ENCODE measurements at places on chromosomes 12 and 14.

GRCh38 chr12:122265886-122266229, 436 bp downstream of the VPS33A start:
- no peak for DNase-seq

- DNase-seq: no peak
Observed at GRCh38 chr14:83006121-83006670, 1472.5 kb upstream of the SEL1L start.

DNA sequence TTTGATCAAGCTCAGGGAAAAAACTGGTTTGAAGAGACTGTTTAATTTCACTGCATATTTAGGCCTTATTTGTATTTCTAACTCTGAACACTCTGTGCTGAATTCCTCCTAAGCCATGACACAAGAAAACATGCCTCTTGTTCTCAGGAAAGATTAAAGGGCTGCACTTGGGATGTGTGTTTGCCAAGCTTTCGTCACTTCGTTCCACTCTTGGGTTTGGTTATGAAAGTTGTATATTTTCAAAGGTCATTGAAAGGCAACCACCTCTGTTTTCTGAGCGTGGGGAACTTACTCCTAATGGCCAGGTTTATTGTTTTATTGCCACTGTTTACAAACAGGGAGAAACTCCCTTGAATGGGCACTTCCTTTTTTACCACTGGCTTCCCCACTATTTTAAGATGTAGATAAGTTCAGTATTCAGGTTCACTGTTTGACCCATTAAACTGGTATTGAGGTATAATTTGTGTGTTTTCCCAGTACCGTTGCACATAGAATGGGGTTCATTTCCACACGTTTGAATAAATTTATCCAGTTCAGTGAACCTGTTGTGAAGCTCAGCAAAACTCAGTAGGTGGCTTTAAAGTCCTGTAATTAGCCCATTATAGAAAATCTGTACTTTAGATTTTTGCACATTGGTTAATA, 65.3 kb downstream of the NKX2-1 start:
- no peak for DNase-seq

DNA sequence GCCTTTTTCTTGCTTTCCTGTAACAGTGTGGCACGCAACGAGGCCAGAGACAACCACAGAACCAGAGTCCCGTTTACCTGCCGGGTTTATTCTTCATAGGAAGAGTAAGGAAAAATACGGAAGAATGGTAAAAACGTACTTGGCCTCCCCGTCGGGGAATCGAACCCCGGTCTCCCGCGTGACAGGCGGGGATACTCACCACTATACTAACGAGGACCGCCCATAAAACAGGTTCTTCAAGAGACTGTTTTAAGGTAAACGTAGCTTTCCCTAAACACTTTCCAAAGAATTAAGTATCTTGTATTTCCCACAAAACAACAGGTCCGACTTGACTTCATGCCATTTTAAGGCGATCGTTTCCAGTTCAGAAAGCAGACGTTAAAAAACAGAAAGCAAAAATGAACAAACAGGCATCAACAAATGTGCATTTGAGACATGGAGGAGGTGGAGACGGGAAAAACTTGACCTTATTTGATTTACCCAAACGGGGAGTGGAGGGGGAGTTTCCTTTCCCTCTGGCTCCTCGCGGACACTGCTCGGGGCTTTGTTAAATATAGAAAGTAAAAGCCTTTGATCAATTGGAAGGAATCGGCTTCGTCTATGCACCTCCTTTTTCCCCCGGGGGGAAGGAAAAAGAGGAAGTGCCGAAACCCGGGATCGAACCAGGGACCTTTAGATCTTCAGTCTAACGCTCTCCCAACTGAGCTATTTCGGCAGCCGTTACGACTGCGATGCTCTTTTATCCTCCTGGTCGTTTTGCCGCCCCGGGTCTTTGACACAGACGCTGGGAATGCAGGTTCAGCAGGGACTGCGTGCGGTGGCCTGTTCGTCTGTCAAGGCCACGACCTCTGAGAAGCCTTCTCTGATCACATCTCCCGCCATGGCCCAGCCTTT, 13.0 kb upstream of the UBC start:
- DNase-seq: no peak

- DNase-seq: no peak
Observed at GRCh38 chr12:100675432-100675831, 101.9 kb downstream of the GAS2L3 start.

- DNase-seq: no peak
Observed at GRCh38 chr14:92850492-92850891, 56.4 kb downstream of the GOLGA5 start.

DNA sequence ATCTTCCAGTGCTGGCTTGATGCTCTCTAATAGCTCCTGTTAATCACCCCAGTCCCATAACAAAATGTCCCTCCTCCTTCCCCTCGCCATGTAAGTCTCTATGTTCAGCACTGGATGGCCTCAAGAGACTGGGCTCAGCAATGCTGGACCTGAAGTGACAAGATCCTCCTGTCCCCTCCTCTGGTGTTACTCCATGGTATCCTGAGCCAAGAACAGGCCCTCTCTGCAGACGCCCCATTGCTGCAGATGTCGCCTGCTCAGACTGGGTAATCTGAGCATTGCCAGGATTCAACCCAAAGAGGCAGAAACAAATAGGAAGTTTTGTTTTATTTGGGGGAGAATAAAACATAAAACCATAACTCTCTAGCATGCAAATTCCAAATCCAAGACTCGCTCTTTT, 149.7 kb downstream of the NTF3 start:
- DNase-seq: no peak

DNA sequence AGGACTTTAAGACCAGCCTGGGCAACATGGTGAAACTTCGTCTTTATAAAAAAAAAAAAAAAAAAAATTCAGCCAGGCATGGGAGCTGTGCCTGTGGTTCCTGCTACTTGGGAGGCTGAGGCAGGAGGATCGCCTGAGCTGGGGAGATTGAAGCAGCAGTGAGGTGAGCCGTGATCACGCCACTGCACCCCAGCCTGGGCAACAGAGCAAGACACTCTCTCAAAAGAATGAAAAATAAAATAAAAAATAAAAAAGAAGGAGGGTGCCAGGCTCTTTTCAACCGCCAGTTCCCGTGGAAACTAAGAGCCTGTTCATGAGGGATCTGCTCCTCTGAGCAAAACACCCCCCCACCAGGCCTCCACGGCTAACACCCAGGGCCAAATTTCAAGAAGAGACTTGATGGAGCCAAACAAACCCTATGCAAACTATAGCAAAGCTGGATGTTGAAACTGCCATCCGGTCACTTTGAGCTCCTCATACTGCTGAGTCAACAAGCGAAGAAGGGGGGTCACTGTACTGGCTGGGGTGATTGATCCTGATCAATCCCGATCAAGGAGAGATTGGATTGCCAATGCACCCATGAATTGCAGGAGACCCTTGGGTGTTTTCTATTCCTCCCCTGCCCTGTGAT, 23.4 kb downstream of the DLK1 start:
- DNase-seq: no peak

DNA sequence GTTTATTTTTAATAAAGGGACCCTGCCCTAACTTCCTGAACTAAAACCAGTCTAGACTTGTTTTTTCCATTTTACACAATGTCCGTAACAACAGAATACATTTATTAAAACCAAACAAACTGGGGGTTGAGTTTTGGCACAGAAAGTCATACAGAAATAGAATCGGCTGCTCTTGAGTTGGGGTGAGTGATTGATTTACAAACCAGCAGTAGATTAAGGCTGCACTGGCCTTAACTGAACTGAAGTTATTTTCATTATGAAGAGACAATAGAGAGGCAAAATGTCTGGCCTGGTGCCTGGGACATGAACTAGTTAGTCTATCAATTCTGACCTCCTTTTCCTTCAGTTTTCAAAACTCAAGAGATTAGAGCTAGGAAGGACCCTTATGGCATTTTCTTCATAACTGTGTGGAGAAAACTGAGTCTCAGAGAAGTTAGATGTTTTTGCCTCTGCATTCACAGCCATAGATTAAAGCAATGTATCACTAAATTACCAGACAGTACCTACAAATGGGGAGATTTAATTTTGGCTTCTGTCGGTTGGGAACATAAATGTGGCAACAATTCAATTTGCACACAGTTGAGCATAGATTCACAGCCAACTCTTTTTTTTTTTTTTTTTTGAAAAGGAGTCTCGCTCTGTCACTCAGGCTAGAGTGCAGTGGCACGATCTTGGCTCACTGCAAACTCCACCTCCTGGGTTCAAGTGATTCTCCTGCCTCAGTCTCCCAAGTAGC, 19.8 kb upstream of the MGP start:
- no peak for DNase-seq

DNA sequence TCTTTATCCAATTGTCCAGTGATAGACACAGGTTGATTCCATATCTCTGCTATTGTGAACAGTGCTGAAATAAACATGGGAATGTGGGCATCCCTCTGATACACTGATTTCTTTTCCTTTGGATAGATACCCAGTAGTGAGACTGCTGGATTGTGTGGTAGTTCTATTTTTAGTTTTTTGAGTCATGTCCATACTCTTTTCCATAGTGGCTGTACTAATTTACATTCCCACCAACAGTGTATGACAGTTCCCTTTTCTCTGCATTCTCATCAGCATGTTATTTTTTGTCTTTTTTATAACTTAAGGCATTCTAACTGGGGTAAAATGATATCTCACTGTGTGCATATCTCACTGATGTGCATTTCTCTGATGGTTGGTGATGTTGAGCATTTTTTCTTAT, 24.8 kb upstream of the VASH1 start:
- no peak for DNase-seq

GRCh38 chr12:78308701-78309100, 478.0 kb downstream of the NAV3 start:
- DNase-seq: no peak

DNA sequence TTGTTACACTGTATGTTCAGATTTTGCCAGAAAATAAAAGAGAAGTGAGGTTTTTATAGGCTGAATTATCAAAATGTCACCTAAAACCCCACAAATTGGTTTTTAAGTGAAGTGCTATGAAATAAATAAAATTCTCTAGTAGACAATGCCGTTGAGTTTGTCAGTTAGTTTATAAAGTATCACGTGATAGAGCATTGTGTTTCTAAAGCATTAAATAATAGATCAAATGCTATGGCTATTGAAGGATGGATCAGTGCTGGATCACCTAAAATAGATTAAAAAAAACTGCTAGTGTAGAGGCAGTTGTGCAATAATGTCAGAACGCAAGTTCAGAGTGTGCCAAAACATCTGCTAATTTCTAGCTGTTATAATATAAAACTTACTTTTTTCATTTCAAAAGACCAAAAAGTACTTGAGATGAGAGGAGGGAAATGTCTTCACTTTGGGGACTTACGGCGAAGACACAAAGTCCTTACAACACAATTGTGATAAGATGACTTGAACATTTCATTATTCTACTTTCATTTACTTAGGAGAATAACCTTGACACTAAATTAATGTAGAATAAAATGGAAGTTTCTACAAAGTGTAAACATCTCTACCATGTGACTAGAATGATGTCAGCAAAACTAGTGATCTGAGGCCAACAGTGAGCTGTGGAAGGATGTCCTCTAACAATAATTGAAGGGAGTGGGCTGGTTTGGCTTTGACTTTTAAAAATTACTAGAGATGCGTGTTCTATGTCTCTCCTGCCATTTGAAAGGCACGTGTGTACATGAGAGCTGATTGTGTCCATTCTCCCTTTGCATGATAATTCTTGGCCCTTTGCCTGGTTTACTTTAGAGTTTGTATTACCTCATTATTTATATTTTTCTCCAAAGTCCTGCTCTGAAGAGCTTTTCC, 154.4 kb upstream of the PDE3A start:
- DNase-seq: no peak

DNA sequence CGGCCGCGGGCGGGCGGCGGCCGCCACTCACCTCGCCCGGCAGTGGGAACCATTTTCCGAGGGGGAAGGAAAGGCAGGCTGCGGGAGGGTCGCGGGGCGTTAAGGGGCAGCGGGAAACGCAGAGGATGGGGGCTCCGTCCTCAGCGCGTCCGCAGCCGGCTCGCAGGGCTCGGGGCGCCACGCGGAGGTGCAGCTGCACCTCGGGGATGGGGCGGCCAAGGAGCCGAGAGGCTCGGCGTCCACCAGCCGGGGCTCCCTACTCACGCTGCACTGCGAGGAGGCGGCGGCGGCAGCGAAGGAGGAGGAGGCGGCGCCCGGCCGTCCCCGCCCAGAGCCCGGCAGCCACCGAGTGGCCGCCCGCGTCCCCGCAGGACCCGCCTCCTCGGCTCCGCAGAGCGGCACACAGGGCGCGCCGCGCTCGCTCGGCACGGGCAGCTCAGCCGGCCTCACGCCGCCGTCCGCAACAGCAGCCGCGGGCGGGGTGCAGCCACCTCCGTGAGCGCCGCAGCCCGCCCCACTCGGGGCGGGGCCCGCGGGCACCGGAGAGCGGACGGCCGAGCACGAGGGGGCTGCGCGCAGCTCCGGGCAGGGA, at the start of gene ATP2B1:
ATP2B1 (minus strand) TSS at position 274 of the 592 bp plus-strand sequence. CDS start 52,952 bp downstream, outside the sequence.
- DNase-seq: peak; percentile 63

DNA sequence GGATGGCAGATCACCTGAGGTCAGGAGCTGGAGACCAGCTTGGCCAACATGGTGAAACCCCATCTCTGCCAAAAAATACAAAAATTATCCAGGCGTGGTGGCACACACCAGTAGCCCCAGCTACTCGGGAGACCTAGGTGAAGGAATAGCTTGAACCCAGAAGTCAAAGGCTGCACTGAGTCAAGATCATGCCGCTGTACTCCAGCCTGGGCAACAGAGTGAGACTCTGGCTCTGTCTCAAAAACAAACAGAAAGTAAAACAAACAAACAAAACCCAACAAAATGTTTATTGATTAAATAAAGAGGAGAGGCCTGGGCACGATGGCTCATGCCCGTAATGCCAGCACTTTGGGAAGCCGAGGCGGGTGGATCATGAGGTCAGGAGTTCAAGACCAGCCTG, 5.5 kb downstream of the ZCCHC8 start:
- DNase-seq: no peak

GRCh38 chr12:125619723-125620122, 554.5 kb downstream of the AACS start:
- DNase-seq: no peak
